ENCODE measurements at places on chromosomes 2 and 18.

DNA sequence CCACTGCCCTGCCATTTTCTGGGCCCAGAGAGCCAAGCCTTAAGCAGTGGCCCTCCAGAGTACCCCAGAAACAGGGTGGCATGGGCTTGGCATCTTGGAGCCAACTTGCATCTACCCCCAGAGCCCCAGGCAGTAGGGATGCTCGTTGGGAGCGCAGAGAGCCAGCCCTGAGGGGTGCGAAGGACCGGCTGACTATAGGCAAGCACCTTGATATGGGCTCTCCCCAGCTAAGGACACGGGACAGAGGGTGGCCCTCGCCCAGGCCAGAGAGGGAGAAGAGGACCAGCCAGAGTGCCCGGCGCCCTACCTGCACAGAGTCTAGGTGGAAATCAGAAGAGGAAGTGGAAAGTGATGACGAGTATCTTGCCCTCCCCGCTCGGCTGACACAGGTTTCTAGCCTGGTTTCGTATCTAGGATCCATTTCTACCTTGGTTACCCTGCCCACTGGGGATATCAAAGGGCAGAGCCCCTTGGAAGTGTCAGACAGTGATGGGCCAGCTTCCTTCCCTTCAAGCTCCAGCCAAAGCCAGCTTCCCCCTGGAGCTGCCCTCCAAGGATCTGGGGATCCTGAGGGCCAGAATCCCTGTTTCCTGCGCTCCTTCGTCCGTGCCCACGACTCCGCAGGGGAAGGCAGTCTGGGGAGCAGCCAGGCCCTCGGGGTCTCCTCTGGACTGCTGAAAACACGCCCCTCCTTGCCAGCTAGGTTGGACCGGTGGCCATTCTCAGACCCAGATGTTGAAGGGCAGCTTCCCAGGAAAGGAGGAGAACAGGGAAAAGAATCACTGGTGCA is 16.2 kb downstream of the CEP68 start:
- no peak for DNase-seq

GRCh38 chr2:119144806-119145205 is 13.7 kb downstream of the C1QL2 start:
- DNase-seq = no peak

DNA sequence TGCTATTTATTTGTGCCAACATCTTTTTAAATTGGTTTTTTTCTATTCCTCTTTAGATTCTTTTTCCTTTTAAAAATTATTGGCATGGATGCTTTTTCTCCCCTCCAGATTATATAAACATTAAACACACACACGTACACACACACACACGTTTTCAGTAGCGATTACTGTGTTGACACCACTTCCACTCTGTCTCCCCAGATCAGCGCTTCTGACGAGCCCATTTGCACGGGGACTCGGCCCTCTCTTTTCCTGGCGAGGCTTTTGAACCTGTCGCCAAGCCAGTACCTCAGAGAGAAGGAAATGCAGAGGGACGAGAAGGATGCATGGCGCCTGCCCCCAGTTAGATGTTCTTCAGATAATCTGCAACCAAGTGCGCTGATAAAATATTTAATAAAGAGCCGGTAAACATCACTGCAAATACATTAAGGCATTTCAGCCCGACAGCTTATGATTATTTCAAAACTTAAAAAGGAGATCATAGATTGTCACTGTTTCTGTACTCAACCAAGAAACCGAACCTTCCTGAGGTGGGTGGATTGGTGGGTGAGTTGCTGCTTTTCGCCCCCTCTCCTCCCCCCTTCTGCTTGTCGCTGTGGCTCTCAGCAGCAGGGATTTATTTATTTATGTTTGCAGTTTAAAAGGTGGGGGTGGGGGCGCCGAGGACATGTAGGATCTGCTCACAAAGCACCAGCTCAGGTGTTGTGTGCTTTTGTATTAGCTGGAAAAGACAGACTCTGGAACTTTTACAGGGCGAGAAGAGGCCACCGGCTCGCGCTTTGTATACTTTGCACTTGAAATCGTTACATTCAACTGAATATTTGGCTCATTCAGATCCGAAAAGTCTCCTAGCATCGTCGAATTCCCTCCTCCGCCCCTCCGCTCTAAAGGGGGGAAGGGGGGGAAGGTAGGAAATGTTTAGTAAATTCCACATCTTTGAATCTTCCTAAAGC is 787 bp upstream of the TBR1 start:
- DNase-seq = no peak

DNA sequence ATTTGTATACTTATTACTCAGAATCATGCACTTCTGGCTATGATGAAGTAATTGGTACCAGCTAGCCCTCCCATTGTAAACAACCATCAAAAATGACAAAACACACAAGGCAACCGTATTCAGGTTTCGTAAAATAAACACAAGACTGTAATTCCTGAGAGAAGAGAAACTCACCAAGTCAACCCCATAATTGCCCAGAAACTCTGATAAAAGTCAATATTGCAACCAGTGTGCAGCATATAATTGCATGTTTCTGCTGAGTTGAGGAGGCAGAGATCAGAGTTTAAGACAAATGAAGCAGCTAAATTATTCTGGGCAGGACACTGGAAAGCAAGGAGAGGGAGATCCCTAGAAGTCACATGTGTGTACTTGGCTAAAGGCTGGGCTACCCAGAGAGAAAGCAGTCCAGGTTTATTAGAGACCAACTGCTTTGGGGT is 90.3 kb downstream of the ROCK2 start:
- DNase-seq = no peak

DNA sequence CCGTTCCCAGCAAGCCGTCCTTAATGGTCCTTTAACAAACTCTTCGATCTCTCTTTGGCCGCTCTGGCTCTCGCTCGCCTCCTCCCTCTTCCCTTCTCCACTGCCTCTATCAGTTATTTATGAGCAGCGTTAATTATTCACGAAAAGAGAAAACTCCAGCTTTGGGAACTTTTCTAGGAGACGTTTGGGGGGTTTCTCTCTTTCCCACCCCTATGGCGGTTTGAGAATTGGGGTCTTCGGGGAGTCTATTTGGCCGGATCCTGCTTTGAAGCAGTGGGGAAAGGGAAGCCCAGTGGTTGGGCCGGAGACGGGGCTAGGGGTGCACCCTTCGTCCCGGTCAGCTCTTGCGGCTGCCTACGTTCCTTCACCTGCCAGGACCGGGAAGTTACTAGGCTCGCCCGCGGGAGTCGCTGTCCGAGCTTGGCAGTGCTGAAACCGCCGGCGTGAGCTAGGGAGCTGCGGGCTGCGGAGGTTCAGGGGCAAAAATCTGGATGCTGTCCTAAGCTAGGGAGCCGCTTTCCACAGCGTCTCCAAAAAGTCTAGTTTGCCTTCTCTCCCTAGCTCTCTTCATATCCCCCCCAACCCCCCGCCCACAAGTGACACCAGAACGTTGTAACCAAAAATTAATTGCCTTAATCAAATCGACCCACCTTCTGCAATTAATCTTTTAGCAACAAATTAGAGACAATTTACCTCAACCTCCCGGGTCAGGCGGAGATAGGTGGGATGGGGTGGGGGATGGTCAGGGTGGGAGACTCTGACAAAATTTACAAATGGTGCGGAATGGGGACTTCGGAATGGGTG is 8.9 kb upstream of the SKOR2 start:
- DNase-seq = peak; percentile 61

GRCh38 chr2:231300020-231300721 is 95.3 kb upstream of the B3GNT7 start:
- no peak for DNase-seq

DNA sequence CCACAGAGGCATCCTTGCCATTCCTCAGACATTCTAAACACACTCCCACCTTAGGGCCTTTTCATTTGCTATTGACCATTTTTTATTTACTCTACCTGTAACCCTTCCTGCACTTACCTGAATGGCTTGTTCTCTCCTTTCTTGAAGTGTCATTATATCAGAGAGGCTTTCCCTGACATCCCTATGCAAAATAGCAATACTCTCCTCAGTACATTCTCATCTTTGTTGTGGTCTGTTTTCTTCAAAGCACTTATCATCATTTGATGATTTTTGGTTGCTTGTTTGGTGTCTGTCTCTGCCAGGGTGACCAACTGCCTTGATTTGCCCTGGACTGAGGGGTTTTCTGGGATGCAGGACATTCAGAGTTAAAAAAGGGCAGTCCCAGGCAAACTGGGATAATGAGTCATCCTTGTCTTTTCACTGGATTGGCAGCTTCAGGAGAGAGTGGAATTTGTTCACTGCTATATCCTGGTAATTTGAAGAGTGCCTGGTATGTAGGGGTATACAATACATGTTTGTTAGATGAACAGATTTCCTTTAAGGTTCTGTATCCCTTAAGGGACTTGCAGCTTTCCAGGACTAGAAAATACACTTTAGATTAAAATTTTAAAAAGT is 102.4 kb downstream of the BABAM2 start:
- peak; percentile 80 for DNase-seq

GRCh38 chr2:222292149-222293134 is 6.4 kb downstream of the PAX3 start:
- DNase-seq = no peak

- no peak for DNase-seq
These were observed 85.0 kb downstream of the RBM43 start for GRCh38 chr2:151176661-151177060.

DNA sequence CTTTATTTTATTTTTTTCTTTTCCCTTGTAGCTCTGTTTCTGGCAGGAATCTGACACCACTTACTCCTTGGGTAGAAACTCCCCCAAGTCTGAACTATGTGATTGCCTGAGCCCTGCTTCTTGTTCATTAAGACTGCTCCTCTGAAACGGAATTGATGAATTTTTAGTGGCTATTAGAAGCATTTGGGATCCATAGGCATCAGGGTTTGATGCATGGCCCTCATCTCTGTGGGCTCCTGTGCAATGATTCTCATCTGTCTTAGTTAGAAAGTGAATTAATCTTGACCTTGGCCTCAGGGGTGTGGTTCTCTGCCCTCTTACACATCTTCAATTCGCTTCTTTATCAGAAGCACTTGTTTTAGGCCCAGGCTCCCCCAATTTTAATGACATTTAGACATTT is 31.0 kb upstream of the DARS1 start:
- DNase-seq = no peak

- peak; percentile 48 for DNase-seq
These were observed 45.8 kb upstream of the ID2 start for GRCh38 chr2:8636041-8636491.

GRCh38 chr18:70359071-70359470 is 70.2 kb downstream of the SOCS6 start:
- no peak for DNase-seq

DNA sequence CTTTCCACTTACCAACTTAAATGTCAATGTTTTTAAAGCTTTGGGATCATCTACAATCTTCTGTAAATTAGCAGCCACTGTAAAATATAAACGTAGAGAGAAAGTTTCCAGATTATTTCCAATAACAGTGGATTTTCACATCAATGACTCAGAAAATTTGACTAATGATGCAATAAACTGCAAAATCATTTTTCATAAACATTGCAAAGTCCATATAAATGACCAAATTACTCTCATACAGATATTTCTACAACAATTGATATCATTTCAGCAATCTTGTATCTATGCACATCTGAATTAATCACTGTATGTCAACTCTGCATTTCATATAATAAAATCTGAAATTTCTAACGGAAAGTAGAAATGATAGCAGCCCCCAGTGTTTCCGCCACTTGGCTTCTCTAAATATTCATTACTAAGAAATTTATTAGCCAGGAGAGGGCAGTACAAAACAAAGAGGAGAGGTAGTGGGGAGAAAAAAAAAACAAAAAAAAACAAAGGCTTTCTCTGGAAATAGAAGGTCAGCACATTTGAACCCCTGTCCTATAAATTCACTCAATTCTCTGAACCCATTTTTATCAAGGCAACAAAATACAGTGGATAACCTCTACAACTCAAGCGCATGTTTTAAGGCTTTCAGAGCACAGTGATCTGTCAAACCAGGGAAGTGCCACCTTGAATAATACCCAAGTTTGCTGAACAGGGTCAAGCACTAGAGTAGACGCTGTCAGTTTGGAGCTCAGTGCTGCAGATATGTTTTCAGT is 282.6 kb downstream of the STK39 start:
- DNase-seq = peak; percentile 11

DNA sequence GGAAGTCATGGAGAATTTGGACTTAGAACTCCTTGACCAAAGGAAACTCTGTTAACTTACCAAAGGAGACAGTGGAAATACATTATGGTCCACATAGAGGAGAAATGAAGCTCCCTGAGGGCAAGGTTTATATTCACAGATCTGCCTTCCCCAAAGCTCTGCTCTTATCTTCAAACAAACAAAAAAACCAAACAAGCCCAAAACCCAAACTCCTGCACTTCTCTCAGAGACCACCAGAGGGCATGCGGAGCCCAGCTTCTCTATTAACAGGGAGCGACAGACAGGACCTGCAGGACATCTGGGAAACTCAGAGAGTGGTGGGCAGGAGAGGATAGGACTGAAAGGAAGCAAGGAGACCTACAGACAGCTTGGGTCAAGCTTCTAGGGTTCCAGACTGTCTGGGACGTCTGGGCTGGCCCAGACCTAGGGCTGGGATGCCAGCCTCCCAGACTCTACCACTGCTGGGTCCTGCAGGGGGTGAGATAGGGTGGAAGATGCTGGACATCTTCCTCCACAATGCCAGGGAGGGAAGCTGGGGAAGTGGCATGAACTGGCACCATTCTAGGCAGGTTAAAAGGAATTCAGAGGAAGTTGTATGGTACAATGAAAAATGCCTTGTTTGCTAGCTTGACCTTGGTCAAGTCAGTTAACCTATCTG is 4.0 kb upstream of the WNT10A start:
- peak; percentile 63 for DNase-seq

DNA sequence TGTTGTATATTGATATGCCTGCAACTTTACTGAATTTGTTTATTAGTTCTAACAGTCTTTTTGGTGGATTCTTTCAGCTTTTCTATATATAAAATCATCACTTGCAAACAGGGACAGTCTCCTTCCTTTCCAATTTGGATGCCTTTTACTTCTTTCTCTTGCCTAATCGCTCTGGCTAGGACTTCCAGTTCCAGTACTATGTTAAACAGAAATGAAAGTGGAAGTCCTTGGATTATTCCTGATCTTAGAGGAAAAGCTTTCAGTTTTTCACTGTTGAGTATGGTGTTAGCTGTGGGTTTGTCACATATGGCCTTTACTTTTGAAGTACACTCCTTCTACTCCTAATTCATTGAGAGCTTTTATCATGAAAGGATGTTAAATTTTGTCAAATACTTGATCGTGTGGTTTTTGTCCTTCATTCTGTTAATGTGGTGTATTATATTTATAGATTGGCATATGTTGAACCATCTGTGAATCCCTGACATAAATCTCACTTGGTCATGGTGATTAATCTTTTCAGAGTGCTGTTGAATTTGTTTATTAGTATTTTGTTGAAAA is 52.9 kb downstream of the REL start:
- DNase-seq = no peak

GRCh38 chr2:204673877-204674276 is 128.6 kb downstream of the PARD3B start:
- peak; percentile 63 for DNase-seq

GRCh38 chr2:105454801-105455485 is 56.1 kb upstream of the FHL2 start:
- DNase-seq = peak; percentile 82

DNA sequence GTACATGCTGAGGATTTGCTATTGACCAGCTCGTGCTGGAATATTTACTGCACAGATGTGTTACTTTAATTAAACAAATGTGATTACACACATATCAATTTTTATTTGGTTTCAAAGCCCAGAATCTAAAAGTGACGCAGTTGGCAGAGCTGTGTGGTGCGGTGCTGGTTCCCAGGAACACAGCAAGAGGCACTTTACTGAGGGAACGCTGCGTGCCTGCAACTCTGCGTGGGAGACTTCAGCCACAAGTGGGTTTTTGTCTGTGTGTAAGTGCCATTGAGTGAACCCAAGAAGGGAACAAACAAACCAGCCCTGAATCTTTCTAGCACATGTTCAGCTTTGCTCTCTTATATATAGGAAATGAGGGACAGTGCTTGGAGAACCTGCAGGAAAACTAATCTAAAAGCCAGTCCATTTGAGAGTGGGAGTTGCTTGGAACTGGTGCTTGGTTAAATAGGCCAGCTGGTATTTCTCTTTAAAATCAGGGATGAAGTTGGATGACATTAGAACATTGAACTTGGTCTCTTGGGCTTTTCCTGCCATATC is 196.6 kb upstream of the CELF4 start:
- no peak for DNase-seq
